ENCODE measurements at places on chromosomes 5 and 9. TPM values are rescaled to one million over a fixed set of nuclear protein-coding genes. Genes with fewer than 3 reads are reported as not detected.

DNA sequence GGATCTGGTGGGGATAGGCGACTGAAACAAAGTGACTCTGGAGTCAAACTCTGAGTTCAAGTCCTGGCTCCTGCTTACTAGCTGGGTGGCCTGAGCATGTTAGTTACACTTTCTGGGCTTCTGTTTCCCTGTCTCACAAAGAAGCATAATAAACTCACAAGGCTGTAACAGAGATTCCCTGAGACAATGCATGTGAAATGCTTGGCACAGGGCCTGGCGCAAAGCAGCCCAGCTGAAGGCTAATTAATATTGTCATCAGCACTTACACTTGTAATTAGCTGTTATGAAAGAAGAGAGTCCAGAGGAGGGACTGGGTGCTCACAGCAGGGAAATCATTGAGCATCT lies 64.1 kb upstream of the SPOCK1 start:
- H3K4me1 ChIP-seq = no peaks in the 10 kb centered on the region
- H3K4me3 ChIP-seq = no peak overlapping the region
- no peaks in the 10 kb centered on the region for H3K27me3 ChIP-seq
- H3K27ac ChIP-seq = no peak overlapping the region

- DNase-seq = no peak
- H3K27me3 ChIP-seq = no peaks in the 10 kb centered on the region
- peaks cover 23% of the 10 kb centered on the region for H3K4me1 ChIP-seq
- no peak overlapping the region for H3K4me3 ChIP-seq
- H3K36me3 ChIP-seq = peaks cover 64% of the 10 kb centered on the region
- peak overlapping the region; percentile 35 for H3K27ac ChIP-seq
Observed at GRCh38 chr9:130110166-130110565, 56.5 kb downstream of the GPR107 start.

- H3K27ac ChIP-seq = no peak overlapping the region
- H3K36me3 ChIP-seq = no peaks in the 10 kb centered on the region
- no peaks in the 10 kb centered on the region for H3K27me3 ChIP-seq
- no peaks in the 10 kb centered on the region for H3K4me1 ChIP-seq
Observed at GRCh38 chr5:146052780-146053179, 52.6 kb downstream of the PLAC8L1 start.

DNA sequence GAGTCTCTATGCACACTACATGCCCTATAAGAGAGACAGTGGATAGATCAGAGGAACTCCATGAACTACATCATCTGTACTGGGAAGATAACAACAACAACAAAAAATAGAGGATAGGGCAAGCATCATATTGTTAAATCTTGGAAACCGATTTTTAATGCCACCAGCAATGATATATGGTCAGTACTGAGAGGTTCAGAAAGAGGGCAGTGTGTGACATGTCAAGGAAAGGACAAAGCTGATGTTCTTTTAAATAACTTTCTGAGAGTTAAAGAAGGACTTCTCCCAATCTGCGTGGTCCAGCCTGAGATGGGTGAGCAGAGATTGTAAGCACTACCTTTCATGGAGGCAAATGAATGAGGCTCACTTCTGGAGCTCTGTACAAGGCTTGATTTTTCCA lies 62.0 kb upstream of the PHF24 start:
- H3K27me3 ChIP-seq = peaks cover 41% of the 10 kb centered on the region
- no peak overlapping the region for H3K4me3 ChIP-seq
- no peaks in the 10 kb centered on the region for H3K36me3 ChIP-seq
- H3K27ac ChIP-seq = no peak overlapping the region

DNA sequence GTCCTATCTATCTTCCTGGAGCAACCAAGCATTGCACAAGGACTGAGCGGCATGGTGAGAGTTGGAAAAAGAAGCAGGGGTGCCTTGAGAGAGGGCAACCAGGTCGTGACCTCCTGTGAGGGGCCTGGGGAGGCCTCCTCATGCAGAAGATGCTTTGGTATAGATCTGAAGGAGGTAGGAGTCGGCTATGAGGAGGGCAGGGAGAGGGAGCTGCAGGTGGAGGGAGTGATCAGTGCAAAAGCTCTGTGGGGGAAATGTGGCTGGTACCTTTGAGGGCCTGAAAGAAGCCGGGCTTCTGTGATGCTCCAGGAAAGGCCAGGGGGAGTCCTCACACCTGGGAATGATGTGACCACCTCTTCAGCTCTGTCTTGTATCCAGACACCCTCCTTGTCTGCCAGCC lies 3.6 kb upstream of the SLC25A48 start:
- no peaks in the 10 kb centered on the region for H3K36me3 ChIP-seq
- no peaks in the 10 kb centered on the region for H3K27me3 ChIP-seq
- DNase-seq = peak; percentile 70
- H3K4me3 ChIP-seq = no peak overlapping the region
- peaks cover 10% of the 10 kb centered on the region for H3K4me1 ChIP-seq

DNA sequence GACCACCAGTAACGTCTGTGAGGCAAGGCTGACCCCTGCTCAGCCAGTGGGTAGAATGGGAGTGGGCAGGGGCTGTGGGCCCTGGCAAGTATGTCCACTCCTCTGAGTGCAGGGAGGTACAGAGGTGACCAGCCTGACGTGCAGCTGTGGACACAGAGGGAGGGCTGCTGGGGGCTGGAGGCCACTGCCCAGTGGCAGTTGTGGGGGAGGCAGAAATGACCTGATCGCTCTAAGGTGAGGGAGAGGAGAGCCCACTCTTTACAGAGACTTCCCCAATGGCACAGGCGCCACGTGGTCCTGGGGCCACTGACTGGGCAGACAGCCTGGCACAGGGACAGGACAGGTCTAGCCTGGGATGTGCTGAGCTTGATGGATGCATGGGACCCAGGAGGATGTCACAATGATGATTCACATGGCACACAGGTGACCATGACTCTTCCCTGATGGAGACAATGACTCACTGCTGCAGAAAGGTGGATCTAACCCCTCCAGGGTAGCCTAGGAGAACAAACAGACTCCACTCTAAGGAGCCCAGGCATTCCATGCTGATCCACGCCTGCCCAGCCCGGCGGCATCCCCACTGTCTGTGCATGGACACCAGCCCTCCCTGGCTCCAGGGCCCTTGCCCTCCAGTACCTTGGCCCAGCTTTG lies 7.7 kb downstream of the LPCAT1 start:
- DNase-seq = no peak
- H3K27me3 ChIP-seq = no peaks in the 10 kb centered on the region
- H3K4me1 ChIP-seq = peaks cover 17% of the 10 kb centered on the region
- H3K36me3 ChIP-seq = peaks cover 37% of the 10 kb centered on the region

- DNase-seq = no peak
- peaks cover 6% of the 10 kb centered on the region for H3K27me3 ChIP-seq
- no peak overlapping the region for H3K27ac ChIP-seq
- no peaks in the 10 kb centered on the region for H3K4me1 ChIP-seq
- H3K36me3 ChIP-seq = no peaks in the 10 kb centered on the region
Observed at GRCh38 chr9:119763260-119763659, 394.0 kb upstream of the BRINP1 start.

GRCh38 chr5:178113141-178113787 lies at the start of gene N4BP3:
Gene N4BP3 (plus strand): TSS chr5:178113532. CDS start chr5:178119584, 6,052 bp downstream.
- H3K27me3 ChIP-seq = peaks cover 17% of the 10 kb centered on the region
- DNase-seq = no peak
- peaks cover 22% of the 10 kb centered on the region for H3K4me1 ChIP-seq
- H3K36me3 ChIP-seq = no peaks in the 10 kb centered on the region
- no peak within 1 kb of the TSS for H3K27ac ChIP-seq

DNA sequence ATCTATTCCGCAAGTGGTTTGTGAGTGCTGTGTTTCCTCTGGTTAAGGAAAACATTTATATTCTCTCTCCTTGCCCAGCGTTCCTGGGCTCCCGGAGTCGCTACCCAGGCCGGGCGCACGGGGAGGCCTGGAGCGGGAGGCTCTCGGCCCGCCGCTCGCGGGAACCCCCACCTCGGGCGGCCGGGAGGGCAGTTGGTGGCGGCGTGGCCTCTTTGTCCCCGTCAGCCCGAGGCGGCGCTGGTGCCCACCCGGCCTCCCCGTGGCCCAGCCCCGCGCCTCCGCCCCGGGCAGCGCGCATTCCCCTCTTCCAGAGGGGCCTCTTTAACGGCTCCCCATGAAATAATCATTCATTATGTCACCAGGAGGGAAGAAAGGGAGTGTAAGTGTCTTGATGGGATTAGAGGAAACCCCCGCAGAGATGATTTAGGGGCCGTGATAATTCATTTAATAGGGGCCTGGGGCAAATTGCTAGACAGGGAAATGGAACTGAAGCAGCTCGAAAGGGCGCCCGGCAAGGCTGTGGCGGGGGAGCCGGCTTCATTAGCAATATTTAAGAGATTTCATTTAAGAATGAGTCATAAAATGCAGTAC lies 181.9 kb upstream of the TBCA start:
- no peaks in the 10 kb centered on the region for H3K36me3 ChIP-seq
- no peak overlapping the region for H3K4me3 ChIP-seq
- peaks cover 15% of the 10 kb centered on the region for H3K27me3 ChIP-seq
- DNase-seq = no peak
- H3K27ac ChIP-seq = no peak overlapping the region

PCDHGA4 gene
- total RNA-seq = 5.3 TPM

AQP7 gene
- total RNA-seq = 1.2 TPM

RNF183 gene
- total RNA-seq = not detected

ANXA2R gene
- total RNA-seq = 1.5 TPM

ANKRD20A1 gene
- total RNA-seq = 0.83 TPM

TLE1 gene
- total RNA-seq = 76.2 TPM

ZBTB5 gene
- 9.6 TPM for total RNA-seq

SPINK5 gene
- total RNA-seq = 0.45 TPM

C5orf58 gene
- total RNA-seq = not detected

All from esophagus muscularis mucosa (tissue), 4 donors.